ENCODE measurements at places on chromosomes 1 and 21.

DNA sequence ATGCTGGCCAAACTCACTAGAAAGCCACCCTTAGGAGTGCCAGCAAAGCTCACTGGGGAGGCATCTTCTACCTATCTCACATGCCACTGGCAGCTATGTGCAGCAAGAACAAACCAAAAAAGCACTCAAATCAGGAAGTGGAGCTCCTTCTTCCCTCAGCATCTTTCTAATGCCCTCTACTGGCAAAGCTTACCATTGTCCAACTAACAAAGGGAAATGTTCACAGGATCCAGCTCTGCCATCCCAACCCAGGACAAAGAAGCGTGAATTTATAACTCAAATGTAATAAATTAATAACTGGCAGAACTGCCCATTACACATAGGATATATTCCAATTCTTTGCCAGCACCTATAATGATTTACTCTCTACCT is 38.9 kb downstream of the LEPR start:
- DNase-seq, result no peak

DNA sequence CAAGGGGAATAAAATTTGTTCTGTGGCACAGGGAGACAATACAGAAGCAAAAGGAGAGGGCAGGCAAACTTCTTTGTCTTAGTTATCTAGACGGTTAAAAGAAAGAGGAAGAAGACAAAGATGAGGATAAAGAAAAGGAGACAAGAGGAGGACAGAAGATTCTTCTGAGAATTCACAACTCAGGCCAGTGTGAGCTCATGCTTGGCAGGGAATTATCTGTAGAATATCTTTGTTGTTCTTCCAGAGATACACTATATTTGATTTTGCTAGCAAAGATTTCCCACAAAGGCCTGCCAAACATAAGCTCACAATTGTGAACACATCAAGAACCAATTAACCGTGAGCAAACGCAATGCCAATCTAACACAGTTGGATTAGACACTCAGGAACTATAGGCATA is 21.4 kb downstream of the SLC16A1 start:
- DNase-seq, result no peak

GRCh38 chr1:156645056-156645455 is 3.1 kb downstream of the BCAN start:
- no peak for DNase-seq

DNA sequence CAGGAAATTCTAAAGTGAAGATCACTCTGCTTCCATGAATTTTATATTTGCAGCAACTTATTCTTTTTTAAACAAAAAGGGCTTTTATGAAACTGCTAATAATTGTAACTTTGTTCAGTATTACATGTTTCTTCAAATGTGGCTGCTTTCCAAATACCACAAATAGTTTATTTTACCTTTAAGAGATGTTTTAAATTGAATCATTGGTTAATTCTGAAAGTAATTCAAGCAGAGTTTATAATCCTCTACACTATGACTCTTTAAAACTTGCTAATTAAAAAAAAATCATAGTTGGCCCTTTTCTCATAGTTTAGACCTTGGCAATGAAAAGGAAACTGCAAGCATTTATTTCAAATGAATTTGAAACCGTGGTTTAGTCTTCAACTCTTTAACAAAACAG is 59.6 kb downstream of the SDCCAG8 start:
- no peak for DNase-seq

DNA sequence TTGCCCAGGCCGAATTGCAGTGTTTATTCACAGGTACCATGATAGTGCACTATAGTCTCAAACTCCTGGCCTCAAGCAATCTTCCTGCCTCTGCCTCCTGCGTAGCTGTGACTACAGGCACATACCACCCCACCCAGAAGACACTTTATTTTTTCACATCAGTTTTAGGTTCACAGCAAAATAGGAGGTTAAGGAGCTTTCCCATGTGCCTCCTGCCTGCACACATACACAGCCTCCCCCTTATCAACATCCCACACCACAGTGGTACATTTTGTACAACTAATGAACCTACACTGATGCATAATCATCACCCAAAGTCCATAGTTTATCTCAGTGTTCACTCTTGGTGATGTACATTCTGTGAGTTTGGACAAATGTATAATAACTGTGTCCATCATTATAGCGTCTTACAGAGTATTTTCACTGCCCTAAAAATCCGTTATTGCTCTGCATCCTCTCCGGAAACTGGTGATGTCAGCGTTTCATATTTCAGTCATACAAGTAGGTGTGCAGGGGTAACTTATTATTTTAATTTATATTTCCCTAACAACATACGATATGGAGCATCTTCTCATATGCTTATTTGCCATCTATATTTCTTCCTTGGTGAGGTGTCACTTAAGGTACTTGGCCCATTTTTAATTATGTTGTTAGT is 23.2 kb downstream of the OR13G1 start:
- DNase-seq, result no peak

GRCh38 chr1:245822996-245823395 is 668.2 kb downstream of the KIF26B start:
- no peak for DNase-seq
